ENCODE measurements at places on chromosomes 11 and 22.
A peak's percentile ranks its signal among the peaks of the same experiment; 100 is the strongest.

DNA sequence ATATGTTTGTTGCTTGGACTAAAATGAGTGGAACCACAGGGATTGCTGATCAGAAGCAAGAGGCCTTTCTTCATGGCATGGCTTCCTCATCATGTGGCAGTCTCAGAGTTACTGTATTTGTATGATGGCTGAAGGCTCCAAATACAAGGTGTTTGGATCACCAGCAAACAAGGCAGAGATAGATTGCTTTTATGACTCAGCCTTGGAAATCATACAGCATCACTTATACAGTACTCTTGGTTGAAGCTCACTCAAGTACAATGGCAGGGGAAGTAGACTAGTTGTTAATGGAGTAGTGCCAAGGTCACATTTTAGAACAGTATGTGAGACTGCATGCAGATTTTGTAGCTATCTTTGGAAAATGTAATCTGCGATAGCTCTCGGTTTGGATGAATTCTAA is 16.6 kb downstream of the CAPRIN1 start:
- DNase-seq, result peak; percentile 37

- DNase-seq, result no peak
Observed at GRCh38 chr22:49807780-49808708, 19.6 kb downstream of the BRD1 start.

GRCh38 chr22:46587492-46588278 is 32.5 kb upstream of the GRAMD4 start:
- DNase-seq, result no peak

- DNase-seq, result no peak
Observed at GRCh38 chr11:18727479-18728236, 1.7 kb upstream of the IGSF22 start.

GRCh38 chr11:116033931-116034553 is 529.8 kb upstream of the CADM1 start:
- DNase-seq, result no peak

DNA sequence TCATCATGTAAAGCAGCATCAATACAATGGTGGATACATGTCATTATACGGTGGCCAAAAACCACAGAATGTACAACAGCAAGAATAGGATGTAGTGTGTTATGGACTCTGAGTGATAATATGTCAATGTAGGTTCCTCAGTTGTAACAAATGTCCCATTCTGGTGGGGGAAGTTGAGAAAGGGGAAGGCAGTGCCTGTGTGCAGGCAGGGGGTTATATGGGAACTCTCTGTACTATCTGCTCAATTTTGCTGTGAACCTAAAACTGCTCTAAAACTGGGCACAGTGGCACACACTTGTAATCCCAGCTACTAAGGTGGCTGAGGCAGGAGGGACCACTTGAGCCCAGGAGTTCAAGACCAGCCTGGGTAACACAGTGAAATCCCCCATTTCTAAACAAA is 5.9 kb downstream of the CHKA start:
- DNase-seq, result no peak

GRCh38 chr11:105858841-105859240 is 163.2 kb downstream of the MSANTD4 start:
- no peak for DNase-seq

DNA sequence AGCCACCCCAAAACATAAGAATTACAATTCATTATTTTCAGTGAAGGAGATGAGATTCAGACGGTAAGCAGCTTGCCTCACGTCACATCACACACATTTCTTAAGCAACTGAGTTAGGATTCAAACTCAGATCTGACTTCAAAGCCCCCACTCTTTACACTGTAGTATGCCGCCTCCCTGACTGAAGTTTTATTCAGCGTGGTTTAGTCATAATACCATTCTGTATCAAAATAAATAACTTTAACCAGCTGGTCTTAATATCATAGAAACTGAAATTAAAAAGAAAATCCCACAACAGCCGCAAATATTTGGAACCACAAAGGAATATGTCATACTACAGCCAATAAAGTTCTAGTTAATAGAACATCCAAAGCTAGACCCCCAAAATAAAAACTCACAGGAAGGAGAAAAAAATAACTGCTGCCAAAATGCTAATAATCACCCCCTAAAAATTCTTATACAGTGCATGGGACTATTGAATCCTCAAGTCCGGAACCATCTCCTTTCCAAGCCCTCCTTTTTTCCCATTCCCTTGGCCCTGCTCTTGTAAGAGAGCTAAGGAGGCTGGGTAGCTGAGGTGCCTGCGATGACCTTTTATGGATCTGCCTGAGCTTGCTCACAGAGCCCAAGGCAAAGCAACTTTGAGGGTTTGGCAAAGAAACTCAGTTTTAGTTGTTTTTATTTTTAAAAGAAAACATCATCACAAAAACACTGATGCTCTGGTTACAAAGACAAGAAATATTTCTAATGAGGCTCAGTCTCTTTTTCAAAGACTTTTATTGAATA is 334.5 kb downstream of the TTC28 start:
- DNase-seq, result no peak

GRCh38 chr11:34926101-34926830 is 9.8 kb downstream of the PDHX start:
- DNase-seq, result peak; percentile 55

DNA sequence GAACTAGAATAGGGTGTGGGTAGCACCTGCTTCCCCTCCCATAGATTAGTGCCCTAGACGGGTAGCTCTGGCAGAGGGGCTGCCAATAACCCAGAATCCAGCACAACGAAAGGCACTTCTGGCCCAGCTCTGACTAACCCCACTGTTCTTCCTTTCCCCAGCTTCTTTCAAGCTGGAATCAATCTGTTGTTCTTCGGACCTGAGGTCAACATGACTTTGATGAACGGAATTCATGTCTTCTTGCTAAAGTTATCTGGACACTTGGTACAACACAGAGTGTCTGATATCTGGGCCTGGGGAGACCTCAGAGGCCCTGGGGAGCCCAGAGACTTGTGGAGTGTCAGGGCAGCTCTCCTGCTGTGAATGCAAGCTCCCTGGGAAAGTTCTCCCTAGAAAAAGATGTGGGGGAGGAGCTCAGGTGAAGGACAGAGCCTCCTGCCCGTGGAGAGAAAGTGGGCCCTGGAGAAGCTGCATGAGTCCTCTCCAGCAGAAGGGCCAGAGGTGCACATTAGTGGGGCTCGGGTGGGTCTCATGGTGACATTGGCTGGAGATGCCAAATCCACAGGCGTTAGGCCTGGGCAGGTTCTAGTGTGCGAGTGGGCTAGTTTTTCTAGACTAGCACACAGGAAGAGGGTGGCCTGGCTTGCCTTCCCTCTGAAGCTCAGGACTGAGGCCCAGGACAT is 6.3 kb downstream of the KCNJ11 start:
- DNase-seq, result no peak

GRCh38 chr11:70326365-70326811 is 55.9 kb downstream of the PPFIA1 start:
- DNase-seq, result no peak

DNA sequence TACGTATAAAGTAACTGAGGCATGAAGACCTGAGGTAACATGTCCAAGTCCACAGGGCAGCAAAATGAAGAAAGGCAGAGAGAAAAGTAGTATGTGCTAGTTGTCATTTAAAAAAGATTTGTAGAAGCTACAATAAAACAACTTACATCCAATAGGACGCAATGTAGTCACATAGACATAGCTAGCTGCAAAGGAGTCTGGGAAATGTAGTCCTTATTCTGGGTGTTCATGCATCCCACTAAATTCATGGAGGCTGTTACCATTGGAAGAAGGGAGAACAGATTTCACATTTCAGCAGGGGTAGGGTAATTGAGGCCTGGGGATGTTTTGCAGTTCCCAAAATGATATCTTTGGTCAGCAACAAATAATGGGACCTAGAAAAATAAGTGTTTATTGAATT is 571.4 kb downstream of the MIAT start:
- DNase-seq, result no peak

- DNase-seq, result no peak
Observed at GRCh38 chr11:93984196-93984567, 37.0 kb upstream of the HEPHL1 start.

DNA sequence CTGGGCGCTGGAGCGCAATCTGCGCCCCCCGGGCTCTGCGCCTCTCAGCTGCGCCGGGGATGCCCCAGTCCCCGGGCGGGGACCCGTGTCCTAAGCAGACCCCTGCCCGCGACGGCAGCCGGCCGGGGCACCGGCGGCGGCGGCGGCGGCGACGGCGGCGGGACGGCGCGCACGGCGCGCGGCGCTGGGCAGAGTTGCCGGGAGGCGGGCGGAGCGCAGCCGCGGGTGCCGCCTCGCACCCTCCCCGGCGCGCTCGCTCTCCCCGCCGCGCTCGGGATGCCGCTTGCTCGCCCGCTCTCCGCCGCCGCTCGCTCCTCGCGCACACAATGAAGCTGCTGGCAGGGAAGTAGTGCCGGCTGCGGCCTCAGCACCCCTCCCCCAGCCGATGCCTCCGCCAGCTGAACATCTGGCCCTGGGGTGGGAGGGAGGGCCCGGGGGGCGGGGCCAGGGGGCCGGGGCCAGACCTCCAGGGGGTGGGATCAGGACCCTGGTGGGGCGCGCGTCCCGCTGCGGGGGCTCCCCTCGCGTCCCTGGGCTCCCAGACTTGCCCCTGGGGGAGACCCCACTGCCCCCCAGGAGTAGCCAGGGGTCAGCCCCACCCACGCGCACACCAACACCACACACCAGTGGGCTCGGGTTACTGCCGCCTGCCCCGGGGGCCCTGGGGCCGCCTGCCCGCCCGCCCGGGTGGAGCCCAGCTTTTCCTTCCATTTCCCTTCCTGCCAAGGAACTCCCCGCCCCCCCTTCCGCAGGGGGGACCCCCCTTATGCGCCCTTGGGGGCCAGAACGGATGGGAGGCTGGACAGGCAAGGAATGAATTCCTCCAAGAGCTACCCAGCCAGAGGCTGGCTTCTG is at the start of gene RCOR2:
RCOR2 (minus strand) TSS at position 328 of the 855 bp plus-strand sequence. CDS start 708 bp downstream, outside the sequence.
- peak; percentile 94 for DNase-seq

- DNase-seq, result no peak
Observed at GRCh38 chr11:72226701-72227100, 2.1 kb downstream of the INPPL1 start.

DNA sequence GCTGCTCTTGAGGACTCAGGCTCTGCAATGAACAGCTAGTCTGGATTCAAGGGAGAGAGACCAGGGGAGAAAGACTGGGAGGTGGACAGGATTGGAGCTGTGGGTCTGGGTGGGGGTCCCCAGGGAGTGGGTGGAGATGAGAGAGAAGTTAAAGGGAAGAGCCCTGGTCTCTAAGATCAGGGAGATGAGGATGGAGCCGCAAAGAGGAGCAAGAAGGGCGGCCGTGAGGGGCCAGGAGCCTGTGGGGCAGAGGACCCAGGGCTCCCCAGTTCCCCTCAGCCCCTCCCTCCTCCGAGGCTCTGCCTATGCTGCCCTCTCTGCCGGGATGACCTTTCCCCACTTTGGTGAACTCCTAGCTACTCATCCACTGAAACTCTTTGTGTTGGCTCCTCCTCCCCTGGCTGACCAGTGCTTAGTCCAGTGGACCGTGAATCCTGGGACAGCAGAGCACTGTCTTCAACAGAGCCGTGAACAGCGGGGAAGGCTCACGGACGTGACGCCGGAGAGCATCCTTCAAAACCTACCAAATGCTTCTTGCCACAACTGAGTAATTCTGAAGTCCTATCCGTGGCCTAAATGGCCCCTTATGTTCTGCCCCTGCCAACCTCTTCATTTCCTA is 16.4 kb upstream of the RFPL3 start:
- no peak for DNase-seq

DNA sequence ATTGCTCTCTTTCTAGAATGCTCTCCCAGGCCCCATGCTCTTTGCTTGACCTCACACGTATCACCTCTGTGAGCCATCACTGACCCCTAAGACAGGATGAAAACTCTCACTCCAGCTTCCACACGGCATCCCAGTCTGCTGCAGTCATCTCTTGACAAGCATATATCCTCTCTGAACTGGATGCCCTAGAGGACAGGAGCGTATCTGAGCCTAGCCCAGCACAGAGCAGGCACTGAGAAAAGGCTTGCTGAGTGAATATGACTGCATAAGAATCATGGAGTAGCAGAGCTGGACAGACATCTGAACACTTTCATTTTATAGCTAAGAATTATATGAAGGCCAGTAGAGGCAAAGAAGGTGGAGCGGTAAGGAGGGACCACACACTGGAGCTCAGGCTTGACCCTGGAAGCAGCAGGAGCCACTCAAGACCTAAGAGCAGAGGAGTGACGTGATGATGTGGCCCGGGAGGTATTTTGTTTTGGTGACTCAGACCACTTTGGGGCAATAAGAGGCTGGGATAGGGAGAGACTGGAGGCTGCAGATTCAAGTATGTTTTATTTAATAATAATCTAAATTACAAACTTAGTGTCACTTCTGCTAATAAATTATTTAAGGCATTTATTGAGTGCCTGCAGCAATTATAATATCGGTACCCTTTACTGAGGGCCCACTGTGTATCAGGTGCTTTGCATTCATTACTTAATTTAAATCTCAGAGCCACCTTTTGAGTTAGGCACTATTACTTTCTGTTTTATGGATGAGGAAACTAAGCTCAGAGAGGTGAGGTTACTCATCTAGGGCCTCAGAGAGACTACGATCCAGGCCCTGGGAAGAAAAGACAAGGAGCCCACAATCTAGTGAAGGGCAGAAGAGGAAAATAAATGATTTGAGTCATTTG is 42.6 kb downstream of the MAP6 start:
- DNase-seq, result no peak

GRCh38 chr11:67027943-67028542 is 5.1 kb downstream of the SYT12 start:
- DNase-seq, result no peak

GRCh38 chr11:117080370-117080769 is 17.9 kb downstream of the SIK3 start:
- DNase-seq, result no peak

DNA sequence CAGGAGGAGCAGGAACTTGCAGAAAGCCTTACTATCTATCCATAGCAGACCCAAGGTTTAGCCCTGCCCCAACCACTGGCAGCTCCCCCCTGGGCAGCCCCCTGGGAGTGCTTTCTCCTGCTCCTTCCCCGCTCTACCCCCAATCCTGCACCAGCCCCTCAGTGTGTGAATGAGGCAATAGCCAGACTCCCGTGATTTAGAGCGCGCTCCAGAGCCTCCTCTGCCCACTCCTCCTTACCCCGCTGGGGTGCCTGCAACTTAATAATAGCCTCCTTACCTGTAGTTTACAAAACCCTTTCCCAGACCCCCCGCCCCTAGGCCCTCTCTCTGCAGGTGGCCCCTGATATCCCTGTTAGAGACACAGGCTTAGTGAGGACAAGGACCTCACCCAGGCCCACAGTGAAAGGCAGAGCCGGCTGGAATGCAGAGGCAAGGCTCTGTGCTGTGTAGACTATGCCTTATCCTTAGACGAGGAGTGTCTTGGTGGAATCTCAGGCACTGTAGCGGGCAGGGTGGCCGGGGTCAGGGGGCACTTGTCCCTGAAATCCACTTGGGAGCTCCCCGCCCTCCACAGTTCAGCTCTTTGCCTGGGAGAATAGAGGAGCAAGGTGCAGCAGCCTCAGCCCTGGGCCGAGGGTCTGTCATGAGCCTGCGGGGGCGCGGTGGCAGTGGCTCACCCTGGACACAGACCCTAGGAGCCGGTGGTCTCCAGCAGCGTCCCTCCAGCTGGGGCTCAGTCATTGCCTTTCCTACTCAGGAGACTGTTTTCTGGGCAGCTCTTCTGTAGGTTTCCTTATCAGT is 4.3 kb upstream of the CARNS1 start:
- DNase-seq, result no peak

GRCh38 chr11:2653198-2653551 is 46.6 kb downstream of the KCNQ1OT1 start:
- DNase-seq, result no peak

- no peak for DNase-seq
Observed at GRCh38 chr22:32410459-32410858, 1.6 kb downstream of the RTCB start.
